Effector memory CD8-positive, alpha-beta T cell (primary cell): ENCODE measurements at places on chromosomes 7 and 10.

GRCh38 chr10:109956454-109957091 is 33.3 kb upstream of the XPNPEP1 start:
- DNase-seq: no peak

DNA sequence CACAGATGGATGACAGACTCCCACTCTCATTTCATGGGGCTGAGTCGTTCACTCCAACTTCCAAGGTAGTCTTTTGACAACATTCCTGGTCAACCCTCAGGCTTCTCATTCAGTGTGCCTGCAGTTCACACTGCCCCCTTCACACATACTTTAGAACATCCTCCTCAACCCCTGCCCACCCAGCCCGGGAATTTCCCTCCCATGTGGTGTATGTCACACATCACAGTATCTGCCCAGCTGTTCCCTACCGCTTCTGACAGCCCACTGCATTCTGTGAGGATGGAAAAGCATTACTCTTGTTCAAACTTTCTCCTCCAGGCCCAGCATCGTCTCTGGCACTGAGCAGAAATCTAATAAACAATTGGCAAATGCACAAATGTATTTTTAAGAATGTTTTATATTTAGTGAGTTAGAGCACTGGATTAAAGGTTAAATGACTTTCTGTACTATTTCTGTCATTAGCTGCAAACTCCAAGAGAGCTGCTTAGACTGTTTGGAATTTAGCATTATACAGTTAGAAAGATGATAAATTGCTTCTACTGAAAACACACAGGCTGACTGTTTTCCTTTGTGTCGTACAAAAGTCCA is 110.4 kb downstream of the SFMBT2 start:
- DNase-seq: no peak

- DNase-seq: peak; percentile 68
Observed at GRCh38 chr10:12710594-12711349, 290.7 kb downstream of the CCDC3 start.

GRCh38 chr10:119976421-119976820 is 83.9 kb downstream of the SEC23IP start:
- DNase-seq: no peak

DNA sequence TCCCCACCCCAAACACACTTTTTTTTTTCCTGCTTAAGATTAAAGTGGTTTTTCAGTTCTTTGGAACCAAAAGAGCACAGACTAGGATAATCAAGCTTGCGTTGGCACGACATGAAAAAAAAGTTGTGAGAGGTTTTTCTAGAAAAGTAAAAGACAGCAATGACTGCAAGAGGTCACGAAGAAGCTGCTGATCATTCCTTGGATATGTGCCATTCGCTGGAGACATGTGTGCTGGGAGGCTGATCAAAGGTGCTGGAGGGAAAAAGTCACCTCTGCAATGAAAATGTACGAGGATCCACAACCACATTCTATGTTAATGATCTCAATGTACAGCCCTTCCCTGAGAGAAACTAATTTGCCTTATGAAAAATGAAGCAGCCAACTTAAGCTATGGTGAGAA is 5.4 kb downstream of the AKR1B1 start:
- no peak for DNase-seq
